Mesendoderm (in vitro differentiated cells): ENCODE measurements at places on chromosomes 4 and X.
A peak's percentile ranks its signal among the peaks of the same experiment; 100 is the strongest.

- peak; percentile 46 for DNase-seq
- H3K27me3 ChIP-seq = no peaks in the 10 kb centered on the region
- no peaks in the 10 kb centered on the region for H3K36me3 ChIP-seq
- no peaks in the 10 kb centered on the region for H3K4me1 ChIP-seq
Measured at GRCh38 chrX:13059637-13060499, 15.4 kb upstream of the FAM9C start.

DNA sequence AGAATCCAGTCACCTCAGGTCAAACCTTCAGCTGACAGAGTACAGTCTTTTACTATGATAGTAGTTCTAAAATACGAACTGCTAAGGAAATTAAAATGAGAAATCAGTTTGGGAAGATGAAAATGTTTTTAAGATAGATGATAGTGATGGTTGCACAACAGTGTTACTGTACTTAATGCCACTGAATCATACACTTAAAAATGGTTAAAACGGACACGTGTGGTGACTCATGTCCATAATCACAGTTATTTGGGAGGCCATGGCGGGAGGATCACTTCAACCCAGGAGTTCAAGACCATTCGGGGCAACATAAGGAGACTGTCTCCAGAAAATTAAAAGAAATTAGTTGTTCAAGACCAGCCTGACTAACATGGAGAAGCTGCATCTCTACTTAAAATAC lies 41.4 kb downstream of the ABHD18 start:
- H3K4me1 ChIP-seq = no peaks in the 10 kb centered on the region
- DNase-seq = no peak
- H3K4me3 ChIP-seq = no peak overlapping the region
- no peaks in the 10 kb centered on the region for H3K36me3 ChIP-seq
- no peak overlapping the region for H3K27ac ChIP-seq

DNA sequence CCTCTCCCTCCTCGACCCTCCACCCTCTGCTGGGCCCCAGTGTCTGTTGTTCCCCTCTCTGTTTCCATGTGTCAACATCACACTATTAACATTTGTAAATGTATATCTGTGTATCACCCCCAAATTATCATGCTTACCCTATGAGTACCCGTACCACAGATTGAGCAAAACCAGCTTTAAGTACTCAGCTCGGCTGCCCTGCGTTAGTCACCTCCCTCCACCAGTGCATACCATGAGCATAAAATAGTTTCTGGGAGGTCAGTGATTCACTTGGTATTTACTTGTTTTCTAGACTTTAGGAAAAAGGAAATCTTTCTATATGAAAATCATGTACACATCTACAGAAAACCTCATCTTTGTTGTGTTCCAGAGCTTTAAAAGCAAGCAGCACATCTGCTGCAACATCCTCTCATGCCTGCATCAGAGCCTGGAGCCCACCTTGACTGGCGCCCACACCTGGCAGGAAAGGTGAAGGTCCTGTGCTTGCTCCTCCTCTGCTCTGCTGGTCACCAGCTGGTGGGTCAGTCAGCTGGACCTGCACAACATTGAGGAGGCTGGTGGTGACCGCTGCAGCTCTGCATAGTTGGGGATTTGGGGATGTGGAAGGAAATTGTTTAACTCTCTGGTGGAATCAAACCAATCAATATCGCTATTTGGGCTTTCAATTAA lies 214.4 kb upstream of the KLF3 start:
- H3K27ac ChIP-seq = no peak overlapping the region
- no peaks in the 10 kb centered on the region for H3K27me3 ChIP-seq
- no peak overlapping the region for H3K4me3 ChIP-seq
- no peaks in the 10 kb centered on the region for H3K4me1 ChIP-seq
- no peaks in the 10 kb centered on the region for H3K36me3 ChIP-seq

GRCh38 chr4:37749398-37749988 lies 63.3 kb upstream of the RELL1 start:
- no peaks in the 10 kb centered on the region for H3K27me3 ChIP-seq
- no peak for DNase-seq
- H3K4me3 ChIP-seq = no peak overlapping the region
- H3K27ac ChIP-seq = no peak overlapping the region

DNA sequence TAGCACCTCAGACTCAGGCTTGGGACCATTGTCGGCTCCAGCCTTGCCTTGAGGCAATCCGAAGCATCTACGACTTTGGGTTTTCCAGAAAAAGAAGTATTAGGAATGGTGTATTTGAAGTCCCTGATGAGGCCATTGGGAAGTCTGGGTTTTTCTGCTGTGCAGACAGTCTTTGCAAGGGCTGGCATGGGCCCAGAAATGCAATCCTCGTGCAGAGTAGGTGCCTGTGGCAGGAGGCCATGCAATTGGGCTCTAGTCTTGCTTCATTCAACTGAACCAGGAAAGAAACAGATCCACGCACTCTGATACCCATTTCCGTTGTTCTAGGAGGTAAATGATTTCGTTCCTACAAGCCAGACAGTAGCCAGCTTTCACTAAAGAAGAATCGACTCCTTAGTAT lies 12.4 kb downstream of the ZFP92 start:
- no peaks in the 10 kb centered on the region for H3K27me3 ChIP-seq
- DNase-seq = no peak
- H3K27ac ChIP-seq = no peak overlapping the region

GRCh38 chr4:132707955-132708354 lies 441.1 kb upstream of the PCDH10 start:
- H3K4me1 ChIP-seq = no peaks in the 10 kb centered on the region
- H3K4me3 ChIP-seq = no peak overlapping the region
- H3K27me3 ChIP-seq = no peaks in the 10 kb centered on the region
- DNase-seq = no peak

DNA sequence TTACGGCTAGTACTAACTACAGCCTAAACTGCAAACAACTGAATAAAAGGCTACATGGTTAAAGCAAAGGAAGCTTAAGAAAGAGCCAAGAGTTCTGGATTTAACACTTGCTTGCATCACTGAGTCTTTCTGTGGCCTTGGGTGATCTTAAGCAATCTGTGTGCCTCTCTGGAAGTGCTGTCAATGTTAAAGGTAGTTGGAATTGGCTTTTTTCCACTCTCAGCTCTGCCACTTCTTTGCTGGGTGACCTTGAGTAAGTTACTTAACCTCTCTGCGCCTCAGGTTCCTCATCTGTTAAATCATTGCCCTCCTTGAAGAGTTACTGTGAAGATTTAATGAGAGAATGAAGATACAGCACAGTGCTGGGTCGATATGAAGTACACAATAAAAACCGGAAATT lies 15.7 kb downstream of the SLC2A9 start:
- no peaks in the 10 kb centered on the region for H3K4me1 ChIP-seq
- H3K27ac ChIP-seq = no peak overlapping the region
- no peaks in the 10 kb centered on the region for H3K27me3 ChIP-seq
- no peak overlapping the region for H3K4me3 ChIP-seq
- H3K36me3 ChIP-seq = no peaks in the 10 kb centered on the region
- no peak for DNase-seq

DNA sequence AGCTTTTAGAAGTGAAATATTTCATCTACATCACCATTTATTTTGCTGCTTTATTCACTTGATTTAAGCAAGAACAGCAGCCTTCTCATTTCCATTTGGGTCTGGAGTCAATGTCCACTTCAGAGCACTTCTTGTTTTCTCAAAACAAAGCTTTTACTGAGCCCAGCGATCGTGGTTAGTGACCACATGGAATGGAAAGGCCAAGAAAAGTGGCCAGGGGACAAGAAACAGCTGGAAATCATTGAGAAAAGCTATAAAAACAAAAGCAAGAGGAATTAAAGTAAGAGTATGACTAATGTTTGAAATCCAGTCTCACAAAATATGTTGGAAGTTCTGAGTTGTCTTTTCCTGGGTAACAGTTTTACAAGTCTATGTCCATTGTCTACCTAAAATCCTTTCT lies 328.4 kb upstream of the INTU start:
- no peak for DNase-seq
- no peak overlapping the region for H3K27ac ChIP-seq
- no peak overlapping the region for H3K4me3 ChIP-seq
- no peaks in the 10 kb centered on the region for H3K36me3 ChIP-seq

DNA sequence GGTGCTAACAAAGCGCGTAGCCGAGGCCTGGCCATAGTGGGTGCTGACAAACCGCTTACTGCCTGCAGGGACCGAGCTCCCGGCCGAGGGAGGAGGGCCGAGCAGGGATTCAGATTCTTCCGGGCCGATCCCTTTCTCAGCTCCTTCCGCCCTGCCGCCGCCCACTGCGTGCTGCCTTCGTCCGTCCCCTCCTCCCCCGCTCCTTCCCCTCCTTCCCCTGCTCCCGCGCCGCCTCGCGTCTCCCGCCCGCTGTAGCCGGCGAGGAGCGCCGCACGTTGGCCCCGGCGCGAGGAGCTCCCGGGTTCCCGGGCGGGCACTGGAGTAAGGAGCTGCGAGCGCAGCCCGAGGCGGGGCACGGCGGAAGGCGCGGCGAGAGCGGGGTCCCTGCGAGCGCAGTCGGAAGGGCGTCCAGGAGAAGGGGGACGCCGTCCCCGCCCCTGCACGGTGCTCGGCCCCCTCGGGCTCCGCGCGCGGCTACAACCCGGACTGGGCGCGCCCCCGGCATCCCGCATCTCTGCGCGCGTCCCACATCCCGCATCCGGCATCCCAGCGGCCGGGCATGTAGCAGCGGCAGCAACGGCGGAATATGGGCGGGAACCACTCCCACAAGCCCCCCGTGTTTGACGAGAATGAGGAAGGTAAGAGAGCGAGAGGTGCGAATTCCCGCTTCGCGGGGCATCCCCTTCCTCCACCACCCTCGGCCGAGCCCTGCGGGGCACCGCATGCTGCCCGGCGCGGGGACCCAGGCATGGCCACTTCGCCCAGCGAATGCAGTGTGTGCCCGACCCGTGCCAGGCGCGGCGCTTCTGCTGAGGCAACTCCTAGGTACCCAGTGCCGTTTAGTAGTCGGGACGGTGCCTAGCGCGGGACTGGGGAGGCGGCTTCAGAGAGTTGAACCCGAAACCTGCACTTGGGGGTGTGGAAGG lies at the start of gene STK32B:
Gene STK32B, plus strand, starts transcription at position 203 of the 926 bp plus-strand sequence.
- H3K4me1 ChIP-seq = no peaks in the 10 kb centered on the region
- H3K27me3 ChIP-seq = peaks cover 4% of the 10 kb centered on the region
- no peaks in the 10 kb centered on the region for H3K36me3 ChIP-seq
- peak; percentile 82 for DNase-seq
- no peak within 1 kb of the TSS for H3K27ac ChIP-seq
- peak within 1 kb of the TSS; percentile 34 for H3K4me3 ChIP-seq

GRCh38 chr4:7418131-7418943 lies 16.4 kb downstream of the PSAPL1 start:
- no peaks in the 10 kb centered on the region for H3K4me1 ChIP-seq
- no peak for DNase-seq
- no peaks in the 10 kb centered on the region for H3K27me3 ChIP-seq
- peaks cover 2% of the 10 kb centered on the region for H3K36me3 ChIP-seq
- H3K27ac ChIP-seq = no peak overlapping the region
- H3K4me3 ChIP-seq = no peak overlapping the region

GRCh38 chr4:107050525-107051135 lies 14.5 kb upstream of the DKK2 start:
- no peaks in the 10 kb centered on the region for H3K36me3 ChIP-seq
- peak; percentile 30 for DNase-seq
- no peak overlapping the region for H3K27ac ChIP-seq
- no peaks in the 10 kb centered on the region for H3K27me3 ChIP-seq
- no peaks in the 10 kb centered on the region for H3K4me1 ChIP-seq

- no peaks in the 10 kb centered on the region for H3K27me3 ChIP-seq
- no peak overlapping the region for H3K4me3 ChIP-seq
- peaks cover 33% of the 10 kb centered on the region for H3K4me1 ChIP-seq
- no peaks in the 10 kb centered on the region for H3K36me3 ChIP-seq
- H3K27ac ChIP-seq = peak overlapping the region; percentile 92
Measured at GRCh38 chr4:4762909-4763821, 96.3 kb upstream of the MSX1 start.

DNA sequence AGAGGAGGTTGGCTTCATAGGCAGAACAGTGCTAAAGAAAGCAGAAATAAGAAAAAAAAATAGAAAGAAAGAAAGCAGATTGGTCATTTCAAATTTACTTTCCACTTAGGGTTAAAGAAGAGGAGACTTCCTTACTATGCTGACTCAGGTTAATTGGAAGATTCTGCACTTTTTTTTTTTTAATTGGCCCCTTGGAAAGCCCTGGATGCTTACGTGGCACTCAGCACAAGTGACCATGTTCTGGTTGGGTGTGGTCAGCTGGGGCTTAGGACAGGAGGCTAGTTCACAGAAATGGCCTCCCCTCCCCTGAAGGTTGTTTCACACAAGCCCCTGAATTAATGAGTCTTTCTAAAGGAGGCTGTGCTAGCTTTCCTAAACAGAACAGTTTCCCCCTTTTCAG lies 14.5 kb downstream of the MAGEA9B start:
- H3K4me1 ChIP-seq = no peaks in the 10 kb centered on the region
- H3K27ac ChIP-seq = no peak overlapping the region
- DNase-seq = no peak

DNA sequence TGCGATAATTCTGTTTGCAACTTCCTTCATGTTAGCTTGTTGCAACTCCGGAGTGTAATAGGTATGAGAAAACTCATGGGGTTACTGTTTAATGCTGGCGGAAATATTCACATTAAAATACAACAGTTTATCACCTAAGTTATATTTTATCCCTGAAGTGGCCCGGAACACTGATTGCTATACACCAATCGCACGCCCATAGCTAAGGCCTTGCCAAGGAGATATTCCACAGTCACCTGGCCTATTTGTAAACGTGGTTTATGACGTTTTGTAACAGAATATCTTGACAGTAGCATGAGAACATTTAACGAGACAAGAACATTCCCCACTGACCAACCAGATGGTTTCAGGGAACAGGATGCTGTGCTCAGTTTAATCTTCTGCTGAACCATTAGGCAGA lies 23.2 kb upstream of the FAM90A26 start:
- H3K4me3 ChIP-seq = no peak overlapping the region
- no peaks in the 10 kb centered on the region for H3K27me3 ChIP-seq
- no peaks in the 10 kb centered on the region for H3K4me1 ChIP-seq
- no peak overlapping the region for H3K27ac ChIP-seq
- no peak for DNase-seq
- no peaks in the 10 kb centered on the region for H3K36me3 ChIP-seq

DNA sequence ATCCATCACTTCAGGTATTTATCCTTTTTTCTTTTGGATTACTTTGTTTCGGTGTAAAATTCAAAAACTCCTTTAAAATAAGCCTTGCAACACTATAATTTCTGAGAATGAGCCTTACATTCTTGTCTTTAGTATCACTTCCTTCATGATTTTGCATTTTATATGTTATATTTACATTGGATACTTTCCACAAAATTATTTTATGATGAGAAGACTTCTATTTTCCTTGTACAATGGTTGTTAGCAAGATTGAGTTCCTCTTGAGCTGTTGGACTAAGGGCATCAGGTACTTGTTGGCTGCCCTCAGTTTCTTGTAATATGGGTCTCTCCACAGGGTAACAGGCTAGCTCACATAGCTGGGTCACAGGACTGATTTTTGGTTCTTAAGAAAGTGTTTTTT lies 22.7 kb upstream of the HPGDS start:
- no peaks in the 10 kb centered on the region for H3K36me3 ChIP-seq
- H3K27ac ChIP-seq = no peak overlapping the region
- no peaks in the 10 kb centered on the region for H3K4me1 ChIP-seq
- no peak overlapping the region for H3K4me3 ChIP-seq
- no peak for DNase-seq
- no peaks in the 10 kb centered on the region for H3K27me3 ChIP-seq

GRCh38 chr4:25873632-25874129 lies 10.9 kb upstream of the SEL1L3 start:
- H3K4me3 ChIP-seq = no peak overlapping the region
- no peaks in the 10 kb centered on the region for H3K27me3 ChIP-seq
